AG04450 (cell line): ENCODE measurements at places on chromosomes 16 and 17.
A peak's percentile ranks its signal among the peaks of the same experiment; 100 is the strongest.

DNA sequence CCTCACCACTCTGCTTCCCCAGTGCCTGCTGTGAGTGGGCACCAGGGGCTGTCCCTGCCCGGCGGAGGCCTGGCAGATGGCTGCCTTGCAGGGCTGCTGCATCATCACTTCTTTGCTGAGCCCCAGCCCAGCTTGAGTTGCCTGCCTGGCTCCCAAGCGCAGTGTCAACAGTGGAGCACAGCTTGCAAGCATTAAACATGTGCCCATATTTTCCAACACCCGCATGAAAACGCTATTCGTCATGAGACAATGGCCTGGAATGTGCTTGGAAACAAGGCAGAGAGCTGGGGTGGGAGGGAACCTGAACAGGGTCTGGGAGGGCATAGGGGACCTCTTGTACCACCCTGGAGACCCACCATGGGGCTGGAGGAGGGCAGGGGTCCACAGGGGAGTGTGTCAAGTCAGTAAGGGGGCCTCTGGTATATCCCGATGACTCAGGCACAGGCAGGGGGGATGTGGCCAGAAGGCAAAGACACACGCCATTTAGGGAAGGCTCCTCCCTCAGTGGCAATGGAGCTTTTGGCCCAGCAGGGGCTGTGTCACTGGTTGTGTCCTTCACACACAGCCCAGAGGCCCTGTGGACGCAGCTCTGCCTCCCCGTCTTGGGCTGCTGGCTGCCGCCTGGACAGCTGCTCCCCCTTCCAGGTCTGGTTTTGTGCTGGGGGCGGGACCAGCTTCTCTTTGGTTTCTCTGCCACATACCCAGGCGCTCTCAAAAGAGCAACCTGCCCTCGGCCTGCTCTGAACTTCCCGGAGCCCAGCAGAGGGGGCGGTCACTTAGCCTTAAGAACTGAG lies 17.4 kb upstream of the MTSS2 start:
- peak; percentile 84 for DNase-seq

- no peak for DNase-seq
Observed at GRCh38 chr17:4509923-4510617, 11.4 kb downstream of the SPNS2 start.

DNA sequence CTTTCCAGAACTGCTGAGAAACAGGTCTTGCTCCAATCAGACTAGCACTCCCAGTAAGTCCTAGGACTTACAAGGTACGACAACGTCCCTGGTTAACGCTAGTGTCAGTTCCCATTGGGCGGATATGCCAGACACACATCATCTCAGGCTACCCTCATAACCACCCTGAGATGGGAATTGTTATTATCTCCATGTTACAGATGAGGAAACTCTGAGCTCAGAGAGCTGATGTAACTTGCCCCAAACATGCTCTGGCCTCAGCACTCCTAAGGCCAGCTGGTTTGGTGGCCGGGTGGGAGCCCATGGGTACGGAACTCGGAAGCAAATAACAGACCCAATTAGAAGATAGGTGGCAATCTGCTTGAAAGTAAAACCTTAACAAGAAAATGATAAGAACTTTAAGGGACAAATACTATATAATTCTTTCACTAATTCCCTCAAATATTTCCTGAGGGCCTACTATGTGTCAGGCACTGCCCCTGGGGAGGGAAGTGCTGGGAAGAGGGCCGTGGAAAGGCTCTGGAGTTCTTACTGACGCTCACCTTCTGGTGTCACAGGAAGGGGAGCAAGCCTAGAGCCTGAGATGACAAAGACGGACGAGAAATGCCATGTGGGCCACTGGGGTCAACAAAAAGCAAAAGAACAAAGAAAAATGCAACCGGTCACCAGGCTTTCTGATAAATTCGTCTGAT lies 6.9 kb downstream of the CREBBP start:
- DNase-seq: no peak

DNA sequence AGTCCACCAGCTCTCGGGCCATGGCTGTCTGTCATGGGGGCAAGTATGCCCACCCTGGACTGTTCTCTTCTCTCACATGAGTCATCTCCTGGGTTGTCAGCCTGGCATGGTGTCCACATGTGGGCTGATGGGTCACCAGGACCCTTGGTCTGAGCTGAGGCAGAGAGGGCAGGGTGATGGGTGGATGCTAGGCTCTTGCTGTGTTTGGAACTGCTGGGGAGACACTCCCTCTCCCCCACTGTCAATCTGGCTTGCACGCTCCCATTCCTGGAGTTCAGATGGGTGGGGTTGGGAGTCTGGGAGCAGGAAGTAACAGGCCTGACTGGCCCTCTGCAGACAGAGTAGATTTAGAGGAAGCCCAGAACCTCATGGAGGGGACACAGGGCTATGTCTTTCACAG lies 28.9 kb downstream of the KSR1 start:
- no peak for DNase-seq

DNA sequence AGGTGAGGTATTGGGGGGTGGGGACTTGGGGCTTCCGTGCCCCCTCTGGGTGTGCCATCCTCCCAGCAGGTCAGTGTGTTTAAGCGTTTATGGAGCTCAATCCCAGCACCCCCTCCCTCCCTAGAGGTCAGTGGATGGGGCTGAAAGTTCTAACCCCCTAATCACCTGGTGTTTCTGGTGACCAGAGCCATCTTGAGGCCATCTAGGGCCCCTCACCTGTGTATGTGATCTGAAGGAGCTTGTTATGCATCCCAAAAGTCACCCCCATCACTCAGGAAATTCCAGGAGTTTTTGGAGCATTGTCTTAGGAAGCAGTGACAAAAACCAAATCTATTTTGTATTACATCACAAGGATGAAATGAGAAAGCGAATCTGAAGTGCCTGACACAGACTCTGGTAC lies 67.8 kb upstream of the NOL11 start:
- no peak for DNase-seq

DNA sequence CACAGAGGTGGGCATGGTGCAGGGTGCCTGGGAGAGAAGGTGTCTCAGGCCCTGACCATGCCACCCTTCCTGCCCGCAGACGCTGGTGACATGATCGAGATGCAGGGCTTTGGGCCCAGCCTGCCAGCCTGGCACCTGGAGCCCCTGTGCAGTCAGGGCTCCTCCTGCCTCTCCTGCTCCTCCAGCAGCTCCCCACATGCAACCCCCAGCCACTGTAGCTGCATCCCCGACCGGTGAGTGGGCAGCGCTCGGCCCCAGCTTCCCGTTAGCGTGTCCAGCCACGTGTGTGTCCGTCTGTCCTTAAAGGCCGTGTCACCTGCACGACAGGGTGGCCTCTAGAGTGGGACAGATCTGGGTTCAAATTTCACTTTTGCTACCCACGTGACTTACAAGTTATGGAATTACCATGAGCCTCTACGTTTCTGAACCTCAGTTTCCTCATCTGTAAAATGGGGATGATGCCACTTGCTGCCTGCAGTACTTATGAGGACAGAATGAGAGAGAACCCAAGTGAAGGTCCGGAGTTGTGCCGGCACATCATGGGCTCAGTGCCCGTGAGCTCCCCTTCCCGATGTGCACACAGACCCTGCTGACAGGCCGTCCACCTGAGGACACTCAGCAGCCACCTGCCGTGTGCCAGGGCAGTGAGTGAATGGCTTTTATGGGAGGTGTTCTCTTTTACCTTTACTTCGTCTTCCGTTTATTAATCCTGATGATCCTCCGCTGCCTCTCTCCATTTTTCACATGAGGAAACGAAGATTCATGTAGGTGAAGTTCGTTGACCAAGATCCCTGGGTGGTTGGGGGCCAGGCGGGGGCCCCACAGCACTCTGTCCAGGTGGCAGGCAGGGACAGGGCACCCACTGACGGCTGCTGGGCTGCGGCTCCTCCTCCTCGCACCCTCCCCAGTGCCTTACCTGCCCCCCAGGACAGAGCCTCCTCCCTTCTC lies 29.4 kb downstream of the MNT start:
- no peak for DNase-seq

- DNase-seq: no peak
Observed at GRCh38 chr16:79181419-79181818, 419.1 kb downstream of the MAF start.
